ENCODE measurements at places on chromosomes 7 and 10. TPM values are rescaled to one million over a fixed set of nuclear protein-coding genes. Genes with fewer than 3 reads are reported as not detected.

The MSS51 gene
- total RNA-seq: 3.2 TPM

The CTAGE4 gene
- 1.6 TPM for total RNA-seq

The GNGT1 gene
- total RNA-seq: not detected

The PRKG1 gene
- 6.3 TPM for total RNA-seq

DNA sequence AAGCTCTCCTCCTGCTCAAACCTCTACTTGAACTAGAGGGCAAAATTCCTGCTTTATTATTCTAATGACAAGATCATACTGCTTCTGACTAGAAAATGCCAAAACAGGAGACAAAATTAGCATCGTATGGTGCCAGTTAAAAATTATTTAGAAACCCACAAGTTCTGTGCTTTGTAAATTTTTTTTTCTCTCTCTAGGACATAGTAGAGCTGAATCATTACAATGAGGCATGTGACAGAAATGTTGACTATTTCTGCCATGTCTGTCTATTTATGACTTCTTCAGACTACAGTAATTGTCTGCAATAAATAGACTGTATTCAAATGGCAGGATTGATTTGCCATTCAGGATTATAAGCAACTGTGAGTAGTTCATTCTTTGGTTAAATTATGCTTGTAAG, 335.8 kb downstream of the PRPF18 start:
- DNase-seq: peak; percentile 2

DNA sequence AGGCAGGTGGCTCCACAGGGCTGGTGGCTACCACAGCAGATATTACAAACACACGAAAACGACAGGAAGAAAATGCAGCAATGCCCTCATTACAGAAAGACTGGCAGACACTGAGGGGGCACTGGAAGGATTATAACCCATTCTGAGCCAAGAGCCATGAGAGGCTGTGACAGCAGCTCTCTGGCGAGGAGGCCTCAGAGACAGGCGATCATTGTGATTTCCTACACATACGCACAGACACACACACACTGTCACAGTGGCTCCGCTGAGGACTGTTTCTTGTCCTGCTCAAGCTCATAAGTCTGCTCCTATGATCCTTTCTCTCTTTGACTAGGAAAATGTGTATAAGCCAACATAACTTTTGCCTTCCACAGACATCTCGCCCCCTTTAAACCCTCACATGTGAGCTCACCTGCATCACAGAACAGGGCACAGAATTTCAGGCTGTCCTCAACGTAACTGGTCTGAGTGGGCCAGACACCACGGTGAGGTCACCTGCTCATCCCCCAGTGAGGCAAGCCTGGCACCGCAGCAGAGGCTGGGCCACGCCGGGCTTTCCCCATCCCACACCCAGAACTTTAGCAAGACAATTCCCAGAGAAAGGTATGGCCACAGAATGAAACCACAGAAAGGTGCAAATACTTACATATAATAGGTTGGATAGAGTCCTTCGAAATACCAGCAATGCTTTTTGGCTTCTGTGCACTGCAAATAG, 51.7 kb downstream of the VOPP1 start:
- DNase-seq: no peak

- DNase-seq: peak; percentile 62
Measured at GRCh38 chr10:42975558-42976340, 101.1 kb upstream of the RET start.

- no peak for DNase-seq
Measured at GRCh38 chr10:1130995-1131790, 75.0 kb downstream of the WDR37 start.

DNA sequence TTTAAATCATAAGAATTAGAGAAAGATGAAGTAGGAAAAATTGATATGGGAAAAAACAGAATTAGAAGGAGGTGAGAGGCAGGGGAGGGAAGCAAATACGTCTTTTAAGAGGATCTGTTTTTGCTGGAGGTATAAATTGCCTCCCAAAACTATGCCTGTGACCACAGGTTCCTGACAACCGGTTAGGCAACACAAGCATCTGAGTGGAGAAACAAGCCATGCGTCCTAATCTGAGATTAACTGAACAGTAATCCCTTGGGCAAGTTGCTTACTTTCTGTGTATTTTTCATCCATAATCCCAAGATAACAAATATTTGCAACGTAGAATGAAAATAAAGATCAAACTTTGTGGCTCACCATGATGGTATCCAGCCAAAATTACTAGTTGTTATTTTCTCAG, 149.2 kb downstream of the C1GALT1 start:
- no peak for DNase-seq

GRCh38 chr7:136890399-136890798, 21.9 kb downstream of the CHRM2 start:
- DNase-seq: no peak

DNA sequence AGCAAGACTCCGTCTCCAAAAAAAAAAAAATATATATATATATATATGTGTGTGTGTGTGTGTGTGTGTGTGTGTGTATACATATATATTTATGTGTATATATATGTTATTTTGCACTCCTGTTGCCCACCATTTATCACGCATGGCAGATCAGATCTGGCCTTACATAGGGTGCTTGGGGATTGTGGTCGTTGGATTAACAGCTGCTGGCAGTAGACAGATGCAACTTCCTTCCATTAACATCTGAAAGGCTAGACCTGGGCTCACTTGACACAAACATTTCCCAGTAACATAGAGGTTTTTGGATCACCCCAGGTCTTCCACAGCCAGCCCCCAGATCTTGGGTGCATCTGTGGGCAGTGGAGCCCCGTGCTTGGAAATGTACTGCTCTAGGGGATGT, 40.8 kb upstream of the DLD start:
- no peak for DNase-seq

- no peak for DNase-seq
Measured at GRCh38 chr7:38546763-38547162, 84.4 kb downstream of the AMPH start.

DNA sequence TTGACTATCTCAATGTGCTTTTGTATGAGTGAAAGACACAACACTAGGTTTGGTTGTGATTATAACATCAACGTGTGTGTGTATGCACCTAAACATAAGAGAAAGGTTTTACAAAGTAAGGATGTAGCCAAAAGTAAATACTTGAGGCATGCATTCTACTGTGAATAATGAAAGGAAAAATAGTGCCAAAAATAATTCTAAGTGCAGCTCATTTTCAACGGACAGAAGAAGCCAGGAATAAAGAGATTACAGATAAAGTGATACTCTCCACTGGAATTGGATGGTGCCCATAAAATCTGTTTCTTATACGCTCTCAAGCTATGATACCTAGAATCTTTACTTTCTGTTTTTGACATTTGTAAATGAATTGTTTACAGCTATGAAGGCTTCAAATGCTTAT, 135.0 kb upstream of the TMEM72 start:
- DNase-seq: no peak

DNA sequence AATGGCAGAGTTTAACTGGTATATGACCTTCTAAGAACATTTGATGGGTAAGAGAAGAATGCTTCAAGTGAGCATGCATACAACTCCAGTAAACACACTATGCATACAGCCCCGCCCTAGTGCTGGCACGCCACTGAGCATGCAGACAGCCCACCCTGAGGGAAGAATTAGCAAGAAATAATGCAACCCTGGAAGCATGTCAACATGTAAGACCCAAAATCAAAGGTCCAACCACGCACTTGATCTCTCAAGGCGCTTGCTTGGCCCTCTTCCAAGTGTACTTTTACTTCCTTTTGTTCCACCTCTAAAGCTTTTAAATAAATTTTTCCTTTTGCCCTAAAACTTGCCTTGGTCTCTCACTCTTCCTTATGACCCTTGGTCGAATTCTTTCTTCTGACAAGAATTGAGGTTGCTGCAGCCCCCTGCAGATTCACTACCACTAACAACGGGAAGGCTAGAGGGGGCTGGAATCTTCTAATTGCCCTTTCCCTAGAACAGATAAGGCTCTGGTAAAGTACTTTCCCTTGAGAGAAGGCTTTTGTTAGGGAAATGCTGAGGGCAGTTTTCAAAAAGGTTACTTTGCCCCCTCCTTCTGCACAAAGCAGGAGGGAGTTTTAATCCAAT, 3.4 kb downstream of the FAM24B start:
- DNase-seq: no peak

Data from PC-3 (cell line).